ENCODE measurements at places on chromosomes 7 and 10.

DNA sequence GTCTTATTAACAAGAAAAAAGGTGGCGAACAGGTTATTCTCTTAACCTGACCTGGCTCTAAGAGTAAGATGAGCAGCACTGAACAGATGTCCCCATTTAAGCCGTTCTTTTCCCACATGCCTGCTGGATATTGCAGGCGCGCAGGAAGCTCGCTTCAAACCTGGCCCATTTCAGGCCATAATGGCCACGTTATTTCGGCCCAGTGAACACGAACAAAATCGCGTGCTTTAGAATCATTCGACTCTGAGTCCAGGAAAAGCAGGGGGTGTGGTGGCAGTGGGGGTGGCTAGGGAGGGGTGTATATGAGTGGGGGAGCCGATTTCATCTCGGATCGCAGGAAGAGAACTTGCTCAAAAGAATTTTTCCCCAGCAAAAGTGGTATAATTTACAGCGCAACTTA is 6.6 kb upstream of the SP8 start:
- peaks cover 13% of the 10 kb centered on the region for H3K4me1 ChIP-seq
- no peak for DNase-seq
- no peak overlapping the region for H3K4me3 ChIP-seq
- peaks cover 7% of the 10 kb centered on the region for H3K36me3 ChIP-seq

- H3K4me3 ChIP-seq = no peak overlapping the region
- no peaks in the 10 kb centered on the region for H3K4me1 ChIP-seq
- H3K27ac ChIP-seq = no peak overlapping the region
- H3K27me3 ChIP-seq = no peaks in the 10 kb centered on the region
- H3K36me3 ChIP-seq = no peaks in the 10 kb centered on the region
Measured at GRCh38 chr7:74362266-74362665, 73.1 kb downstream of the CLIP2 start.

DNA sequence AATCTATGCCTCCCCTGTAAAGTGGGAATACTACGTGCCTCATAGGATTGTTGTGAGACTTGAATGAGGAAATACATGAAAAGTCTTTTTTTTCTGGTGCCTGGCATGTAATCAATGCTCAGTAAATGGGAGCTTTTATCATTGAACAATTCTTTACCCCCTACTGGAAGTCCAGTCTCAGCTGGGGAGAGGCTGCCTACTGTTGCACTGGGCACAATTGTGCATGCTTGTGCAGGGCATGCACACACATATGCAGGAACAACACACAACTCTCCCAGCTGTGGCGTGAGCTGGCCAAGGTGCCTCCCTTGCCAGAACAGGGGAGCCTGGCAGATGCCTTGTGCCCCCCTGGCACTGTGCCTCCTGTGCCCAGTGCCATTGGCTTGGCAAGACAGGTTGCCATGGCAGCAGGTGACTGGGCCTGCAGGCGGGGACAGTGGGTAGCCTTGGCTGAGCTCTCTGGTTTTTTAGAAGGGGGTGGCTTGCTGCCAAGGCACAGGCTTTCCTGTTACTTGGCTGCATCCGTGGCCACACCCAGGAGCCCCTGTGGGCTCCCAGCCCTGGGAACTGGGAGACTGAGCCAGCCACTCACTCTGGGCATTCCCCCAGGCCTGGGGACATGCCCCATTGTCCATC is 16.1 kb upstream of the PALD1 start:
- H3K36me3 ChIP-seq = no peaks in the 10 kb centered on the region
- H3K27ac ChIP-seq = no peak overlapping the region
- H3K27me3 ChIP-seq = peaks cover 35% of the 10 kb centered on the region

DNA sequence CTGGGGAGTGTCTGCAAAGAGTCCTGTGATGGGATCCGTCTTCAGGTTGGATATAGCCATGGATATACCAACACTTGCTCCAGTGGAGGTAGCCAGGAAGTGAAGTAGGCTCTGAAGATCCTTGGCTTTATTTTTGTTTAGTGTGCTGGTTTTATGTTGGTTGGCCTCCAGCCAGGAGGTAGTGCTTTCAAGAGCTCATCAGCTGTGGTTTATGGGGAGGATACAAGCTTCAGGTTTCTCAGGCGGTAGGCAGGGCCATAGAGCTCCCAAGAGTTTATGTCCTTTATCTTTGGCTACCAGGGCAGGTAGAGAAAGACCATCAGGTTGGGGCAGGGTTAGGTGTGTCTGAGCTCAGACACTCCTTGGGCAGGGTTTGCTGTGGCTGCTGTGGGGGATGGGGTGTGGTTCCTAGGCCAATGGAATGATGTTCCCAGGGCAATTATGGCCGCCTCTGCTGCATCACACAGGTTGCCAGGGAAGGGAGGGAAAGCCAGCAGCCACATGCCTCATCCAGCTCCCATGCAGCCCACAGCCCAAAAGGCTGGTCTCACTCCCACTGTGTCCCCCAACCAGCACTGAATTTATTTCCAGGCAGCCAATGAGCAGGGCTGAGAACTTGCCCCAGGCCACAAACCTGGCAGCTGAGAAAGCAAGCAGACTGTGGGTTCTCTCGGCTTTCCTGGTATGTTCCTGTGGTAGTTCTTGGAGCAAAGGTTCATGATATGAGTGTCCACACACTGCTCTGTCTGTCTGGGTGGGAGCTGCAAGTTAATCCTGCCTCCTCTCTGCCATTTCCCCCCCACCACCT is 67.0 kb upstream of the PRLHR start:
- peaks cover 23% of the 10 kb centered on the region for H3K4me1 ChIP-seq
- H3K27ac ChIP-seq = no peak overlapping the region
- no peak overlapping the region for H3K4me3 ChIP-seq
- no peaks in the 10 kb centered on the region for H3K36me3 ChIP-seq

DNA sequence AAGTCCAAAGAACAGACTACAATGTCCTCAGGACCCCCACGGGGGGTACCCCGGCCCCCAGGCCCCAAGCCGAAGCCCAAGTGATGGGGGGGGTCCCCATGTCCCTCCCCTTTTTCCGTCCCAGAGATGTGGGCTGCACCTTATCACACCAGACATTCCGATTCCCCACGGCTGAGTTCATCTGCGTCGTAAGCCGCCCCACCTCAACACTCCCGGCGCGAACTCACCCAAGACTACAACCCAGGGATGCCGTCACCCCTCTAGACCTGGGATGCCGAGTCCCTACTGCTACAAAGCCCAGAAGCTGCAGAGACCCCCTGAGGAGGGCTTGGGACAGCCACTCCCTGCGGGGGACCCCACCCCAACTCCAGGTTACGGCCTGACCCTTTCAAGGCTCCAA is 14.5 kb downstream of the PDGFA start:
- H3K27me3 ChIP-seq = no peaks in the 10 kb centered on the region
- no peaks in the 10 kb centered on the region for H3K36me3 ChIP-seq
- H3K4me1 ChIP-seq = no peaks in the 10 kb centered on the region
- no peak overlapping the region for H3K4me3 ChIP-seq
- H3K27ac ChIP-seq = no peak overlapping the region
- no peak for DNase-seq

DNA sequence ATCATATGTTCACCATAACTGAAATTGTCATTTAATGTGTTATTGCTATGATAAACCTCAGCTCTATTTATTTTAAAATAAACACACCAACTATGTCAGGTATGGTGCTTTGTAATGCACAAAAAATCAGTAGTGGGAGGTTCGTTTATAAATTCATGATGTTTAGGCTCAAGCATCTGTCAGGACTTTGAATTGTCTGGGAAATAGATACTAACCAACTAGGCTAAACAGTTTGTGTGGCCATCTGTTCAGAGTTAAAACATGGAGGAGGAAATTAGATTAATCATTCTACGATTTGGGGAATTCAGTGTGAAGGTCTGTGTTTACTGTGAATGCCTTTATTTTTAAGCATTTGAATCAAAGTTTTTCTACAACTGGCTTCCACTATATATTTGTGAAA is 212.6 kb upstream of the FZD8 start:
- H3K4me3 ChIP-seq = no peak overlapping the region
- no peak for DNase-seq
- no peaks in the 10 kb centered on the region for H3K36me3 ChIP-seq

Measured in activated CD4-positive, alpha-beta memory T cell treated with anti-CD3 and anti-CD28 coated beads, Interleukin-2, amount 10 ng/mL, durations not matched to agents 7 days and 5 days (primary cell).